ENCODE measurements at places on chromosomes 6 and 20.

DNA sequence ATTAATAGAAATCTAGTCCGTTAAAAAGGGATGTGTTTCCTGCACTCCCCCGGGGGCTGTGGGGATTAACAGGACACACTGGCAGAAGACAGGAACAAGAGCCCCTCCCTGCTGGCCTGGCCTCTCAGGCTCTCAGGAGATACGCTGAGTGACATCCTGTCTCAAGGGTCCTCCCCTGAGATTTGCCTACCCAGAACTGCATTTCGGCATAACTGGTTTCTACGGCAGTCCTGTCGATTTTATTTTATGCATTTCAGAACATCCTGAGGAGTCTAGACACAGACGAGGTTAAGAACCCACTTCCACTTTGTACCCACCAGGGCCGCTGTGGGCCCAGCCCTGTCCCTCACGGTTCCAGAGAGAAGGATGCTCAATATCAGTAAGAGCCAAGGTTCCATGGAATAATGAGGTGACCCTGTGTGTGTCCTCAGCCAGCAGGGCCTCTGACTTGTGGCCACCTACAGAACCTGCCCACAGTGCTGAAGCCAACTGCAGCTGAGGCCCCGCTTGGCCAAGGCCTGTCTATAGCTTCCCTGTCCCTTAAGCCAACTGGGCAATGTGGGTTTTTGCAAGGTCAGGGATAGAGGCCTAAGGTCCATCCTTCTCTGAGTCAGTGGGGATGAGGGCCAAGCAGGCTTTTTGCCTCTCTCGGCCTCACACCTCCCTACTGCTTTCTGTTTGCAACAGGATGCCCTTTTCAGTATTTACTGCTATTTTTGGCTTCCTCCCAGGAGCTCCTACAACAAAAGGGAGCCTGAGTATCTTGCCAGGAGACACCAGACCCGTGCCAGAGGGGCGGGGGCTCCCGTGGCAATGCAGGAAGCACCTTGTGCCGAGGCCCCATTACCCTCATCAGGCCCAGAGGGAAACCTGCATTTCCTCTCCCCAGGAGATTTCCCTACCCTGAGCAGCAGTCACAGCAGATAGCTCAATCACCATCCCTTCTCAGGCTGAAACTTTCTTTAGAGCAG lies 14.7 kb downstream of the UQCC2 start:
- no peak for DNase-seq

- DNase-seq = no peak
These were observed 131.6 kb upstream of the TOP1 start for GRCh38 chr20:40896814-40897700.

- DNase-seq = no peak
These were observed 2.8 kb downstream of the PROCR start for GRCh38 chr20:35174458-35175216.

DNA sequence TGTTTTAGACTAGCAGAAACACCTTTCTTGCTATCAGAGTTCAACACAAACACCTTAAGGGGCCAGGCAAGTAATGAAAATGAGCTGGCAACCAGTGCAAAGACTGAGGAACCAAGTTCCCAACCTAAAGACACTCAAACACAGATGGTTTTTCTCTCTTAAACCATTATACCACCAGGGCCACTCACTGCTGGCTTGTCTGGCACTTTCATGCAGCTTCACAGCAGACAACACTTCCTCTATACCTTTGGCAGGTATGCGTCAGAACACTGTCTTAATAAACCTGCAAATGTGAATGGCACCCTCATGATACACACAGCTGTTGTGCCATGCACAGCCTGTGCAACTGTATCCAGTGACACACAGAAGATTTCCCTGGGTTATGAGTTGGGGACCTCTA lies 41.6 kb downstream of the NFATC2 start:
- no peak for DNase-seq

GRCh38 chr6:134373282-134373922 lies 55.5 kb upstream of the SGK1 start:
- DNase-seq = no peak

- DNase-seq = no peak
These were observed 4.9 kb upstream of the UBE2J1 start for GRCh38 chr6:89357390-89357789.

DNA sequence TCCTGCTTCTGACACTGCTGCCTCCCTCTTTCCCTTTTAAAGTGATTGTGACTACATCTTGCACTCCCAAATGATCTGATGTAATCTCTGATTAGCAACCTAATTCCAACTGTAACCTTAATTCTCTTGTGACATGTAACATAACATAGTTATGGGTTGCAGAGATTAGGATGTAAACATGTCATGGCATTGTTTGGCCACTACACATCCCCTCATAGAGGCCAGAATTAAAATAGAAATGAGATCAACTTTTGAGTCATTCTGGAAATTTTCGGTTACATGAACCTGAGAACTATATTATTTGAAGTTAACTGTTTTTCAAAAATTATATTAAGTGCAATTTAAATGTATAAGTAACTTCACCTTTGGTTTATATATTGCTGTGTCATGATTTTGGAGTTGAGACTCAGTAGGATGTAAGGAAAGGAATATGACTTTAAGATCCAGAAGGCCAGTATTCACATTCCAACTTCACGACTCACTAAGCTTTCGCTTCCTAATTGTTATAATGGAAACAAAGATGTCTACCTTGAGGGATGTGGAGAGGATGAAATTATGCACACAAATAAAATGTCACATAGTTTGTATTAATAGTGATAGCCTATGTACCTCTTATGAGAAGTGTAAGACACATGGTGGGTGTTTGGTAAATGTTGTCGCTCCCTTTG lies 611.9 kb upstream of the MAP3K7 start:
- no peak for DNase-seq

DNA sequence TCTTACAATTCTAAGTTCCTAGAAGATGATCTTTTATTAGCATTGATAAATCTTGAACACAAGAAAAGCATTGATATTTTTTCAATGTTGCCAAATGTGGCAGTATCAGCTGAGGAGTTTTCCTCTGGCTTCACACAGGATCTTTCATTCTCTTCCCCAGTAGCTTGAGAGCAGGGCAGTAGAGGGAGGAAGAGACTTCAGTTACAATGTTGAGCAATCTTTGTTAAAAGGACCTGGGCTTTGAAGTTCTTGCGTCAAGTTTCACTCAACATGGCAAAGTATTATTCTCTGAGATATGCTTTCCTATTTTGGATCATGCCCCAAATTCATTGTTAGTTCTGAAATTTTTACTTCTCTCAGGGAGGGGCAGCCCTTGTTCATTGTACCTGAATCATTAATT lies 238.0 kb downstream of the COL12A1 start:
- DNase-seq = no peak

- no peak for DNase-seq
These were observed 38.9 kb downstream of the RPP40 start for GRCh38 chr6:4964675-4965561.

Measured in activated naive CD8-positive, alpha-beta T cell treated with anti-CD3 and anti-CD28 coated beads for 36 hours (primary cell).